ENCODE measurements at places on chromosomes 7 and 10.

DNA sequence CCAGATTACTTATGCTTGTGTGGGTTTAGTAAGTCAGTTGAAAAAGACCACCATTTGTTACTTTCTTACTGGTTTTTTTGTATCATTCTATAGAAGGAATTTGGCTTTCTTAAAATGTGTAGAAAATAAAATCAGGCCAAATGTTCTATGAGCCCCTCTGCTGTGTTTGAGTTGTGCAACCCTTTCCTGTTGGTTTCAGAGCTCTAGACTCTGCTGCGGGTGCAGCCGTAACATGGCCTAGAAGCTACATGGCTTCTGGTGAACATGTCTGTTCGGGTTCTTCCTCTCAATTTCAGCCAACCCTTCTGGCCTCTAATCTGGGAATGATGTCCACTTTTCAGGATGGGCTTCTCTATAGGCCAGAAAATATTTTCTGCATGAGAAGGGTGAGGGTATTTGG is 56.6 kb upstream of the RAB18 start:
- DNase-seq = no peak

DNA sequence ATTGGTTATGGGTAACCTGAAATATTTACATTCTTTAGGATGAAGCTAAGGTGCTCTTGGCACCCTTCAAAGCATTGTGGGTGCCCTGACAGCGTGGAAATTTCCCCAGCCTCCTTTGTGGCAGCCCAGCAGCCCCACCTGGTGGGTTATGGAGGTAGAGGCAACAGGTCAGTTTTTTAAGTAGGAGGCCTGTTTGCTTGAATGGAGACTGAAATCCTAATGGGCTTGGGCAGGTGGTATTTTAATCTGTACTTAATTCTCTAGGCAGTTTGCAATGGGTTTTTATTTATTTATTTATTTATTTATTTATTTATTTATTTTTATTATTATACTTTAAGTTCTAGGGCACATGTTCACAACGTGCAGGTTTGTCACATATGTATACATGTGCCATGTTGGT is 139.4 kb downstream of the EPC1 start:
- peak; percentile 65 for DNase-seq

DNA sequence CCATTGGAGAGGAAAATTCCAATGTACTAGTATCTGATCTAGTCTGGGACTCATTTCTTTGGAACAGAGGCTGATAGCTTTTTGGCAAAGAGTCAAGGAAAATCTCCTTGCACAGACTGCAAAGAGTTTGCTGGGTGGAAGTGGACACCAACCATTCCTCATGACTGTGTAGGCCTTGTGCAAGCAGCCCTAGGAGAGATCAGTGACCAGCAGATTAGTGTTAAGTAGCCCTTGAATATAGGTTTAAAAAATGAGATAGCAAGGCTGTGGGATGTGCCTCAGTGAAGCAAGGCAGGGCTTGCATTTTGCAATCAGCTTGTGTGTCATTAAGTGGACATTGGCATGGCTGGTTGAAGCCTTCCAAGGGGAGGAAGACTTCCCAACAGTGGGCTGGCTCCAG is 341.6 kb downstream of the PLXNA4 start:
- DNase-seq = no peak

DNA sequence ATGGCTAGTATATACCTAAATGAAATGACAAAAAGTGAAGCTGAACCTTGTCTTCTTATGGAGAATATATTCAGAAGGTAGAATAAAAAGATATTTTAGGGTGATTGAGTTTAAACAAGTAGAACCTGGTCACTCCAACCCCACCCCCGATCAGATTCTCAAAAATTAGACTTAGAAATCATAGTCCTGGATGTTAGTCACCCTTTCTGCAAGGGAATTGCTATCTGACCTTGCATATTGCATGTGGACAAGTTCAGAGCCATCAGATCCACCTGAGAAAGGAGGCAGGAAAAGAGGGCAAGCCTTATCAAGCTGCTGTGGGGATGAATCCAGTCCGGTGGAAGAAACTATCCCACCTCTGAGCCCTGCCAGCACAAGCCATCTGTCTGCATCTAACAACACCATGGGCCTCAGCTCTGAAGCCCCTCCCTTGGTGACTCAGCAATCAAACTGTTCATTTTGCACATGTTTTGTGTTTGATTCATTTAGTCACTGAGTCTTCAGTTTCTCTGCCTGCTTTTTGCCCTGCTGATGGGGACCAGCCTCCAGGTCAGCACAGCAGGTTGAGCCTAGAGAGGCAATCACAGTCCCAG is 727.3 kb downstream of the AUTS2 start:
- DNase-seq = peak; percentile 7

DNA sequence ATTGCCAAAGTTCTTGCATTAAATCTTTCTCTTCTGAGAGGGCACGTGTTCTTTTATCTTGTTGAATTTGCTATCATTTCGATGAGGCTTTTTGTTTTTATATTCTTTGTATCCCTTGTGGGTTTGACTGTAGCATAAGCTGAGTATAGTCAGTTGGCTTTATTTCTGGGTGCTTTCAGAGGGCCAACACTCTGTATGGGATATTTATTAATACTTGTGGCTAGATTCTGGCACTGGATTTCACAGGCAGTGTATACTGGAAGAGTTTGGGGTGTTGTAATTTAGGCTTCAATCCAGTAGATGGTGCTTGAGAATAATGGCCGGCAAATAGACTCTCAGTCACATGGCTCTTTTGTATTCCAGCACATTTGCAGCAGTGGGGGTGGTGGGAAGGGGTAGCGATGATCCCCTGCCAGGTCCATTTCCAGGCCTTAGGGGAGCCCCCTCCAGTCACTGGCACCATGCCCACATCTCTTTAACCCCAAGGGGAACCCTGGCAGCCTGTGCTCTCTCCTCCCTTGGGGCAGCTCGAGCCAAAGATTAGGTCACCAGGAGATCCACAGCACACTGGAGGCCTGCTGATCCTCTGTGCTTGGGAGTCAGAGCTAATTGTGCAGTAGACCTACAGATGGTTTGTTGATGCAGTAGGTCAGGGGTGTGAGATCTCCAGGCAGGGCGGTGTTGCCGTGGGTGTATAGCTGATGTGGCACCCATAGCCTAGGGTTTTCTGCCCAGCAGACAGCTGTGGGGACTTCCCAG is 81.8 kb downstream of the PTPN20 start:
- peak; percentile 62 for DNase-seq

- DNase-seq = no peak
These were observed 62.8 kb downstream of the CDH23 start for GRCh38 chr10:71459513-71459912.

GRCh38 chr10:96896884-96897589 is 64.9 kb downstream of the LCOR start:
- DNase-seq = no peak

DNA sequence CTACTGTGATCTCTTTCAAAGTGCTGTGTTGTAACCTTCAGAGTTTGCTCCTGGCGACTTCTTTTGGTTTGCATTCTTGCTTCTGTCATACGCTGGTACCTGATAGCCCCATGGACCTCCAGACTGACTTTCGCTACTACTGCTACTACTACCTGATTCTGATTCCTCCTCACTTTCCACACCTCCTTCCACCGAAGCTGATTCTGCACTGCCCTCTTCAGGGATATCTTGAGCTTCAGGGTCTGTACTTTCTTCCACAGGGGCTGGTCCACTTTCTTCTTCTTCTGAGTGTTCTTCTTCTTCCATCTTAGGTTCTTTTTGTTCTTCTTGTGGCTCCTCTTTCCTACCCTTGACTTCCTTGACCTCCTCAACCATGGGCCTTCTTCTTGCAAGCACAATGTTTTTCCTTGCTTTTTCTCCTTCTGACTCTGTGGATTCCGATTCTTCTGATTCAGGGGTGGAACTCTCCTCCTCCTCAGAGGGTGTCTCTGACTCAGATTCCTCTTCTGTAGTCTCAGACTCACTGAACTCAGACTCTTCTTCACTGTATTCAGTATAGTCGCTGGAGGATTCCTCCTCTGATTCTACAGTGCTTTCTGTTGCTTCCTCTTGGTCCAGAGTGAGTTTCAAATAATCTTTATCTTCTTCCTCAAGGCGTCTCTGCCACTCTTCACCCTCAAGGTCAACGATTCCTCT is 992.2 kb downstream of the PCDH15 start:
- DNase-seq = no peak

- DNase-seq = peak; percentile 68
These were observed 445.3 kb upstream of the MGMT start for GRCh38 chr10:129021594-129022304.

DNA sequence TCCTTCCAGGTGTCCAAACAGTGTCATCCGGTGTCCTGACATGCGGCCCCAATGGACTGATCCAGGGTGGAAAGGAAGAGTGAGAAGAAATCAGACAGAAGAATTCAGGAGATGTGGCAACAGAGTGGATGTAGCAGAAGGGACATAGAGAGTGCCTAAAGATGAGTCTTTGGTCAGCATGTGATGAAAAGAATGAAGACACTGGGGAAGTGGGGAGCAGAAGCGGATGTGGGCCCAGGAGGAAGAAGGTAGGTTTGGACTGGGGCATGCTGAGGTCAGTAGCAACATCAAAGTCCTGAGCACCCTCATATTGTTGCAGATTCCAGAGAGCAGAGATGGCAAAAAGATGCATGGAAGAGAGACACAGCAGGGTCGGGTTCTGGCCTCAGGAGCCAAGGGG is 71.8 kb upstream of the STEAP1B start:
- DNase-seq = no peak

- peak; percentile 91 for DNase-seq
These were observed 32.4 kb downstream of the UNC5B start for GRCh38 chr10:71244431-71245419.

DNA sequence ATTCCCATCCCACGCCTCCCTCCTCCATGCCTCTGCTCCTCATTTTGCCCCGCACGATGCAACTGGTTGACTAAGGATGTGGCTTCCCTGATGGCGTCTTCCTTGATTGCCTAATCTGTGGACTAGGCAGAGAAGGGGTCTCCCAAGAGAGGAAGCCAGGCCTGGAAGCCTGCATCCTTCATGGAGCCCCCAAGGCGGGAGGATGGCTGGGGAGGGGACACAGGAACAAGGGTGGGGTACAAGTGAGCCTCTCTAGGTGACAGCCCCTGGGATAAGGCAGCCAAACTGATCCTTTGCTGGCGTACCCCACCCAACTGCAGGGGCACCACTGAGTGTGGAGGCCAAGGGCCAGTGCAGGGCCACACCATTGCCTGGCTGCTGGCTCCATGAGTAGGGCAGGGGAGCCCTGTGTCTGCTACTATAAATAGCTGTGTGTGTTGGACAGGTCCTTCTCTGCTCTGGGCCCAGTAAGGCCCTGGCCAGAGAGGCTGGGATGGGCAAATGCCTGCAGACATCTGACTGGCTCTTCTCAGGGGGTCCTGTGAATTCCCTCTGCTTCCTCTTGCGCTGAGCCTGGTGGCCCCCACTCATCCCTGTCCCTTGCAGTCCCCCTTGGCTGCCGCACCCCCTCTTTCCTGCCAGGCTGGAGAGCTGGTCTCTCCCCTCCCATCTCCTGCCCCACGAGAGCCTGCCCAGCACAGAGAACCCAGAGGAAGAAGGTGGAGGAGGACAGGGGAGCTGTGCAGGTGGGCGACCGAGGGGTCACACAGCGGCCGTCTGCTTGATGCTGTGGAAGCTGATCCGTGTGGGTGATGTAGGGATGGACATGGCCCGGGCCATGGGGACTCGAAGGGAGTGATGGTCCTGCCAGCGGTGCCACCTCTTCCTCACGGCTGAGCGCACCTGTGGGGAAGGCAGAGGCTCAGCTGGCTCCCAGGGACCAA is 29.3 kb downstream of the CRHR2 start:
- DNase-seq = no peak

GRCh38 chr10:89360157-89360556 is 17.7 kb upstream of the IFIT1B start:
- DNase-seq = no peak

GRCh38 chr10:10213237-10213636 is 804.4 kb upstream of the CELF2 start:
- no peak for DNase-seq

DNA sequence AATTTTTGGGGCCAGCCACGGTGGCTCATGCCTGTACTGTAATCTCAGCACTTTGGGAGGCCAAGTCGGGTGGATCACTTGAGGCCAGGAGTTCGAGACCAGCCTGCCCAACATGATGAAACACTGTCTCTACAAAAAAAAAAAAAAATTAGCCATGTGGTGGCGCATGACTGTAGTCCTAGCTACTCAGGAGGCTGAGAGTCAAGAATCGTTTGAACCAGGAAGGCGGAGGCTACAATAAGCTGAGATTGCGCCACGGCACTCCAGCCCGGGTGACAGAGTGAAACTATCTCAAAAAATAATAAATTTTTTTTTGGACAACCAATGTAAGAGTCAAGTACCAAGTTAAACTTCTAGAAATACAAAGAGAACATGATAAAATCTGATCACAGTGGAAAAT is 164.6 kb downstream of the AVL9 start:
- no peak for DNase-seq
